ENCODE measurements at places on chromosomes 2 and 18. TPM values are rescaled to one million over a fixed set of nuclear protein-coding genes. Genes with fewer than 3 reads are reported as not detected.

DNA sequence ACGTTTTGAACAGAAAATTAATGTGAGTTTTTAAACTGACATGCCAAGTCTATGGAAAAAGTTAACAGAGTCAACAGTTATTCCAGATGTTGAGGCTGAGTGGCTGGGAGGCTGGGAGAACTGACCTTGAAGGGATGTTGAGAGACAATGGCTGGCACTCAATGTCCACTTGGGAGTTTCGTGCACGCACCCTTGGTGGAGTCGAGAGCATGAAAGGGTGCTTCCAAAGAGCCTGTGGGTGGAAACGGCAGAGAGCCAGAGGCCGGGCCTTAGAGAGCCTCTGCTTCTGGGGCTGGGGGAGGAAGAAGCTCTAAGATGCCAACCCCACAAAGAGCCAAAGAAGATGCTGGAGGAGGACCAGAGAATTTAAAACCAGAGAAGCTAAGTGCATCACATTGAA is 63.4 kb upstream of the L3MBTL4 start:
- no peak for DNase-seq

GRCh38 chr2:1701556-1702185 is 42.6 kb downstream of the PXDN start:
- no peak for DNase-seq

Gene FOXI3
- not detected for total RNA-seq

GRCh38 chr2:105488285-105488684 is 89.4 kb upstream of the FHL2 start:
- no peak for DNase-seq

Gene VWC2L
- total RNA-seq, result not detected

DNA sequence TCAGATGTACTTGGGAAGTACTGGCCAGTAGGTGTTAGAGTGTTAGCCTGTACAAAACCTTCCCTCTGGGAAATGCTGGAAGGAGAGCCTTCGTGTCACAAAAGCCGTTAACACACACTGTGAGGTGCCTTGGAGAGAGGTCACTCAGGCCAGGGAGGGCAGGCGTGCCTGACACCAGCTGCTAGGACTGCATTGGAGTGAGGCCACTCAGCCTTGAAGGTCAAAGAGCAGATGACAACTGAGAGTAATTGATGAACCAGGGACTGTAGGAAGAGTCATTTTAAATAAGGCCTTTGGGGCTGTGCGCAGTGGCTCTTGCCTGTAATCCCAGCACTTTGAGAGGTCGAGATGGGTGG is 45.4 kb downstream of the ASAP2 start:
- no peak for DNase-seq
